ENCODE measurements at places on chromosomes 2 and 18.

DNA sequence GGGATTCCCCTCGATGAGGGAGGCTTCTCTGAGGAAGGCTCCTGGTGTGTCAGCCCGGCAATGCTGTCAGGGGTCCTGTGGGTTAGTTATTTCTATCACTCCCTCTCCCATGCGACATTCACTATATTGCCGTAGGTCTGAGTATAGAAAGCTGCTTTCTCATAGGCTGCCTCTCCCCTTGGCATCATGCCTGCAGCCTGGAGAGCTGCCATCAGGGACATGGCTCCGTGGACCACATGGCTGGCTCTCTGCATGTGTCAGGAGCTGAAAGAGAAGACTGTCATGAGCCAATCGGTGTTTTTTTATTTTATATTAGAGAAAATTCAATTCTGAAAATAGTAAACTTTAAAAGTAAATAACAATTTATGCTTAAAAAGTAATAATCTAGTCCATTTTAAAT is 198.0 kb downstream of the CDH20 start:
- no peak overlapping the region for H3K27ac ChIP-seq
- DNase-seq = no peak
- no peaks in the 10 kb centered on the region for H3K27me3 ChIP-seq
- peaks cover 6% of the 10 kb centered on the region for H3K36me3 ChIP-seq
- H3K4me1 ChIP-seq = peaks cover 22% of the 10 kb centered on the region

- peaks cover 12% of the 10 kb centered on the region for H3K36me3 ChIP-seq
- H3K27ac ChIP-seq = no peak overlapping the region
- H3K4me1 ChIP-seq = peaks cover 8% of the 10 kb centered on the region
- H3K4me3 ChIP-seq = no peak overlapping the region
- no peak for DNase-seq
Measured at GRCh38 chr2:172693037-172693436, 42.6 kb upstream of the RAPGEF4 start.

- peak overlapping the region; percentile 17 for H3K4me3 ChIP-seq
- H3K27me3 ChIP-seq = peaks cover 7% of the 10 kb centered on the region
- peak; percentile 48 for DNase-seq
- peaks cover 31% of the 10 kb centered on the region for H3K4me1 ChIP-seq
Measured at GRCh38 chr2:236728916-236729670, 159.5 kb downstream of the ACKR3 start.

DNA sequence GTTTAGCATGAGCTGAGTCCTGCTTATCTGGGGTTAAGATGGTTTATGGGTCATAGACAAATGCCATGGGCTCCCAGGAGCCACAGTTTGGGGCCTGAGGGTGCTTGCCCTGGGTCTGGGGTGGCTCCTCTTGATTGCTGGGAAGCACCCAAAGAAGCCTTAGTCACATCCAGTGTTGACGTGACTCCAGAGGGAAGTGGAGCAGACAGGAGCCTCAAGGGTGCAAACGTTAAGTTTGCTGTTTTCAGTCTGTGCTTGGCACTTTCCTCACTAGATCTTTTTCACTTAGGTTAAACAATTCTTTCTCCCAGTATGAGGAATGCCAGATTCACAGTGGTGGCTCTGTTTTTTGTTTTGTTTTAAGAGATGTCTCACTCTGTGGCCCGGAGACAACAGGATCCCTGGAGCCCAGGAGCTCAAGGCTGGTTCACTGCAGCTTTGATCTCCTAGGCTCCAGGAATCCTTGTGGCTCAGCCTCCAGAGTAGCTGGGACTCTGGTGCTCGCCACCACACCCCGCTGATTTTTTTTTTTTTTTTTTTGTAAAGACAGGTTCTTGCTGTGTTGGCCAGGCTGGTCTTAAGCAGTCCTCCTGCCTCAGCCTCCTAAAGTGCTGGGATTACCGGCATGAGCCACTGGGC is 251.3 kb downstream of the FAM210A start:
- no peak overlapping the region for H3K27ac ChIP-seq
- DNase-seq = no peak
- peaks cover 2% of the 10 kb centered on the region for H3K27me3 ChIP-seq
- H3K36me3 ChIP-seq = no peaks in the 10 kb centered on the region
